GM12892 (cell line): ENCODE measurements at places on chromosomes 7 and 10.

- no peak for DNase-seq
Measured at GRCh38 chr7:47379629-47380324, 202.1 kb downstream of the TNS3 start.

DNA sequence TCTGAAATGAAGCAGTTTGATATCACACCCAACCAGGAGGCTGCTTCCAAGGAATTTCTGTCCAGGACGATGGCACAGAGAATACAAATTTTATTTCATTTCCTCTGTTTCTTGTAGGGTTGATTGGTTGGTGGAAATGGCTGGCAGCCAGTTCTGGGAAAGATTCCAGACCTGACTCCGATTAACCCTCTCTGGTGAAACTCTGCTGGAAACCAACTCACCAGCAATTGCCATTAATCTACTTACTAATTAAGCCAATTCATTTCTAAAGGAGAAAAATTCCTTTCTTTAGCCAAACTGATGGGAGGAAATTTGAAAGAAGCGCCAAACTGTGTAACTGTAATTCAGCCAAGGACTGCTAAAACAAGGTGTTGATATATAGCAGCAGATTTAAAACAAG, 10.7 kb downstream of the PTF1A start:
- DNase-seq = no peak

GRCh38 chr10:131093795-131094366, 217.6 kb downstream of the TCERG1L start:
- DNase-seq = no peak

GRCh38 chr7:157117796-157118195, 20.9 kb upstream of the UBE3C start:
- no peak for DNase-seq

DNA sequence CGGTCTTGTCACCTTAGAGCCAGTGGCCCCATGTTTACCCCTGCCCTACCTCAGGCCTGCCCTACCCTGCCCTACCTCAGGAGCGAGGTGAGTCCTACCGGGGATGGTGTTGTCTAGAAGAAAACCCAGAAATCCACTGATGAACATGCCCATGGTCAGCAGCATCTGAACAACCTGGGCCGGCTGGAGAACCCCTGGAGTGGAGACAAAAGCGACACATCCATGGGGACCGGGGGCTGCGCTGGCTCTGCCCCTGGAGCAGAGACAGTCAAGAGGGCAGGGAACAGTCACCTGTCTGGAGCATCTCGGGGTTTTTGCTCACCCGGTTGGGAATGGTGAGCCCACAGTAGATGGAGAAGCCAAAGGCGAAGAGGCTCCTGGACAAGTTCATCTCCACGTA, 36.3 kb downstream of the STRA8 start:
- no peak for DNase-seq

GRCh38 chr7:1585142-1585981, 15.5 kb upstream of the PSMG3 start:
- no peak for DNase-seq

DNA sequence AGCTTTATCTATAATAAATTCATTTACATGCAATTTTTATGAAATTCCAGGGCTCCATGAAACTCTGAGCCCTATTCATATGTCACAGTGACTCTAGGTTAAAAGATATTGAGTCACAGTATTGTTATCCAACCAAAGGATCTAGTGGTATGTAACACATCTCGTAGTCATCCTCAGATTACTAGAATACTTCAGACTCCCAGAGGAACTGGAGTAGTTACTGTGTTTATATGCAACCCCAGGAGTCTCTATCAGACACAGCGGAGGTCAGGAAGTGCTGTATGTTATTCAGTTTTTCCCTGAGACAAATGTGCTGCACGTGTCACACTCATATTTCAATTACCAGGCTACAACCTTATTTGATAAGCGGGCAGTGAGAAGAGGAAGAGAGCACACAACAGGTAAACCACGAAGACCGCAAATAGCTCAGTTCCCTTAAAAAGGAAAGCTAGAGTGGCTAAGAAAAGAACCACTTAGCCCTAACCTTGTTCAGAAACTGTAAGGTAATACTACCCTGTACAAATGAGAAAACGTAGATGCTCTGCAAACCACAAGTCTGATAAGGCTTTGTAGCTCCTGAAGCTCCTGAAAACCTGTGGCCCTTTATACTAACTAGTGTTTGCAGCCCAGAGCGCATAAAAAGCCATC, 114.0 kb upstream of the CNTNAP2 start:
- no peak for DNase-seq

DNA sequence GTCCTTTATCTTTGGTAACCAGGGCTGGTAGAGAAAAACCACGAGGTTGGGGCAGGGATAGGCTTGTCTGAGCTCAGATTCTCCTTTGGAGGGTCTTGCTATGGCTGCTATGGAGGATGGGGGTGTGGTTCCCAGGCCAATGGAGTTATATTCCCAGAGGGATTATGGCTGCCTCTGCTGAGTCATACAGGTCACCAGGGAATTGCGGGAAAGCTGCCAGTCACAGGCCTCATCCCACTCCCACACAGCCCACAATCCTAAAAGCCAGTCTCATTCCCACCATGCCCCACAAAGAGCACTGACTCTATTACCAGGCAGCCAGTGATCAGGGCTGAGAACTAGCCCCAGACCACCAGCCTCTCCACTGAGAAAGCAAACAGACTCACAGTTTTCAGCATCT, 316.6 kb upstream of the TMEM229A start:
- no peak for DNase-seq

- no peak for DNase-seq
Measured at GRCh38 chr7:46871516-46871915, 710.4 kb downstream of the TNS3 start.

- DNase-seq = no peak
Measured at GRCh38 chr10:17003151-17003550, 126.5 kb downstream of the CUBN start.

DNA sequence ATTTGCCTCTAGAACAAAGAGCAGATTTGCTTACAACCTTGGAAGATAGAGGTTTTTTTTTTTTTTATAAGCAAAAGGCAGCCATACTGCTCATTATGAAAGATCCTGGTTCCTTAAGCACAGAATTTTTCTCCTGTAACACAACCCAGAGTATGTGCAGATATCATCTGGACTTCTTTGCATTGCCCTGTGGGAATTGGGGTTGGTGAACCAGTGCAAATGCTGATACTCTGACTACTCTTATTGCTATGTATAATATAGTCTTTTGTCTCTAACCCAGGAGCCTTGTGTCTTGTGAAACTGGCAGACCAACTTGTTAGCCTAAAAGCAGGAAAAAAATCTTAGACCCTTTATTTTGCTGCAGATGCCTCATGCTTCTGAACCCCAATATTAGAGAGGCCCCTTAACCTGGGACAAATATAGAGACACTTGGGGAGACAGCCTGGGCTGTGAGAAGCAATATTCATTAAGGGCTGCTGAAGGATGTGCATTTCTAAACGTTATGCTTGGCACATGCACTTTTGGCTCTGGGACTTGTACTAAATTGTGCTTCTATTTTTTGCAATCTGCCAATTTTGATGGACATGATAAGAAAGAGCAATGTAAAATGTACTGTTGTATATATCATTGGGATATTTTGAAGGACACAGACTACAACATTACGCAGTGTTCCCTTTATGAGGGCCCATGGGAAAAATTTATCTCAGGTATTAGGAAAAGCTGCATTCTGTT, 78.9 kb downstream of the ANLN start:
- no peak for DNase-seq

- no peak for DNase-seq
Measured at GRCh38 chr7:122219253-122219865, 75.3 kb upstream of the AASS start.

DNA sequence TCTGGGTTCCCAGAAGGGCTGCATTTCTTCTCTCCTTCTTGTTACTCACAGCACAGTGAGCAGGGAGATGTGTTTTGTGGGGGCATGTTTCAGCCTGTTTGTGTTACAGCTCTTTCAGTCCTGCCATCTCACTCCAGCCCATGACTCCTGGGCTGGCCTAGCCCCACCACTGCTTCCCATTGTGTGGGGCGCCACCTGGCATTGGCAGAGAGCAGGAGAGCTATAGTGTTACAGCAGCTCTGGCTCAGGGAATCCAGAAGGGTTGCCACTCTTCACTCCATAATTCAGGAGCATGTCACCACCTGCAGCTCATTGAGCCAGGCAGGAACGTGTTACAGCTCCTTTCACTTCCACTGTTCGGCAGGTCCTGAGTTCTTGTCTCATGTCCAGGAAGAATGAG, 30.0 kb downstream of the CLDN12 start:
- DNase-seq = no peak

DNA sequence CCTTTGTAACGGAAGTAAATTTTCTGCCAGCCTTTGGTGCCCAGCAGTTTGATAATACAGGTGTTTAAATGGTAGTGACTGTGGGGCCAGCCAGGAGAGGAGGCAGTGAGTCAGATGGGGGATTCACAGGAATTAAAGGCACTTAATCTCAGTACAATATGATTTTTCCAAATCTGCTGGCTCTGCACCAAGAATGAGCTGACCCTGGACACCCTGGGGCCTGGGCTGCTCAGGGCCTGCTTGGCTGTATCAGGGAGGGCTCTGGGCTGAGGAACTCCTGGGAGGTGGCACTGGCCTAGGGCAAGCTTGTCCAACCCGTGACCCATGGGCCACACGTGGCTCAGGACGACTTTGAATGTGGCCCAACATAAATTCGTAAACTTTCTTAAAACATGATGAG, 104.1 kb downstream of the ZMIZ1 start:
- DNase-seq = no peak
